ENCODE measurements at places on chromosomes 13 and 19.

DNA sequence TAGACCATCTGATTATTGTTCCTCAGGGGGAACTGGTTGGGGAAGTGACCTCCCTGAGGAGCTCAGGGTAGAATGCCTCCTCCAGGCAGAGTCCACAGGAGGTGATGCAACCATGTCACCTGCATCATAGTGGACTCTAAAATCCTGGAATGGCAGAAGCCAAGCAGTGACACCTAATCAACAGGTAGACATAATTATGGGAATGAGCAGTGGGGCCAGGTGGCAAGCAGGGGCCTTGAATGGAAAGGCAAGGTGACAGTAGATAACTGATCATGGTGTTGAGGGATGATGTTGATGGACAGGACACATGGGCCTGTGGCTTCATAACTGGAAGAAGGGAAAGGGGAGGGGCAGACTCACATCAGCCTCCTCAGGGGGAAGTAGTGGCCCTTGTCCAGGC is 27.3 kb upstream of the IRS2 start:
- no peak for DNase-seq

GRCh38 chr19:40686882-40687524 is 3.4 kb downstream of the NUMBL start:
- no peak for DNase-seq

GRCh38 chr13:112185466-112185865 is 118.5 kb downstream of the SOX1 start:
- DNase-seq, result no peak

DNA sequence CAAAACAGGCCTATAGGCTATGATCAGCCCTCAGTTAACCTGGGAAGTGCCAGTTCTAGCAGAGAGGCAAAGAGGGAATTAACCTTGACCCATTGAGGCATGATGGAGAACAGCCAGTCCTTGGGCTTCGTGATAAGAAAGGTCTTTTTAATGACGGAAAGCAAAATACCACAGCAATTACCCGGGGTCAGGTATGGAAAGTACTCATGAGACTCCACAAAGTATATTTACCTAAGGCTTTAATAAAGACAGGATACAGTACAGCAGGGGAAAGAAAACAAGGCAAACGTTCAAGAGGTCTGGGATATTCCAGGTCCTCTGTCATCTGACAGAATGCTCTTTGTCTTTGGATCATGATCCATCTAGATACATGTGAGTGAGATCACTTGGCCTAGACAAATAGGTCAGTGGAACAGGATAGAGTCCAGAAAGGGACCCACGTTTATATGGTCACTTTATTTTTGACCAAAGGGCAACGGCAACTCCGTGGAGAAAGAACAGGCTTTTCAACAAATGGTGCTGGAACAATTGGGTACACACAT is 52.2 kb downstream of the WDFY2 start:
- no peak for DNase-seq

DNA sequence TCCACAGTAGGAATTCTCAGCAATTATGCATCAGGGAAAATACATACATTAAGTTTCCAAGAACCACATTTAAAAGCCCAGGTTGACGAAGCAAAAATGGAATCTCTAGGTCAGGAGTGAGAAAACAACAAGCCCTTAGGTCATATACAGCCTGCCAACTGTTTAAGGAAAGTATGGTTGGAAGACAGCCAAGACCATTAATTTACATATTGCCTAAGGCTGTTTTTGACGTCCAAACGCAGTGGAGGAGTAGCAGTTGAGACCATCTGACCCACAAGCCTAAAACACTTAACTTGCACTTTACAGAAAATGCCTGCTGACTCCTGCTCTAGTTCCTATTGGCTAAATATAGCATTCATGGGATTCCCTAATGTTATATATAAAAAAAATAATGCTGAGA is 299.0 kb downstream of the ITGBL1 start:
- no peak for DNase-seq

GRCh38 chr13:97298816-97299215 is 76.7 kb downstream of the MBNL2 start:
- no peak for DNase-seq

DNA sequence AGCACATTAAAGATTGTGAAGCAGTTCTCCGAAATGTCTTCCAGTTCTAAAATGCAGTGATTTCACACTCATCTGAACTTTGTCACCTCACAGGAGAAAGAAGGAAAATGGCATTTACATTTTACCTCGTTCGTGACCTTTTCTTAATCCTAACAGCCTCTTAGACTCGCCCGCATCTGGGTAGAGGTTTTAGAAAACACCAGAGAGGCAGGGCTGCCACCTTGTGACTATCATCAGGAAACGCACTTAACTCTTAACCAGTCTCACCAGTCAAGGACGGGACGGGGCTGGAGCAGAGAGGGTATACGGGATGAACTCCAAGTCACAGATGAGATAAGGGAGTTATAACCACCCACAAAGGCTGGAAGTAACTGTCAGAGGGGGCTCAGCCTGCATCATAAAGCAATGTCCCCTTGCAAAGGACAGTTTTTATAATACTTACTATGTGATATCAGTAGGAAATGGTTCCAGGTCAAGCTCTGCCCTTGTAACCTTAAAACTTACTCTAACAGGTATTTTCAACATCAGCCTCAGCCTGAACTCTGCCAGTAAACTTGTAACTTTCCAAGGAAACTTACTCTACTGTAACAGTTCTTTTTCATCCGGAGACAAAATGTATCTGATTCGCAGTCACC is 8.6 kb upstream of the CEACAM6 start:
- peak; percentile 54 for DNase-seq

GRCh38 chr19:5680437-5681368 is at the start of the genes HSD11B1L and MICOS13:
HSD11B1L (plus strand) TSS chr19:5681027; CDS start chr19:5684833, 3,806 bp downstream.
MICOS13 (minus strand) TSS chr19:5680516; CDS start chr19:5680486, 30 bp downstream.
- peak; percentile 100 for DNase-seq

DNA sequence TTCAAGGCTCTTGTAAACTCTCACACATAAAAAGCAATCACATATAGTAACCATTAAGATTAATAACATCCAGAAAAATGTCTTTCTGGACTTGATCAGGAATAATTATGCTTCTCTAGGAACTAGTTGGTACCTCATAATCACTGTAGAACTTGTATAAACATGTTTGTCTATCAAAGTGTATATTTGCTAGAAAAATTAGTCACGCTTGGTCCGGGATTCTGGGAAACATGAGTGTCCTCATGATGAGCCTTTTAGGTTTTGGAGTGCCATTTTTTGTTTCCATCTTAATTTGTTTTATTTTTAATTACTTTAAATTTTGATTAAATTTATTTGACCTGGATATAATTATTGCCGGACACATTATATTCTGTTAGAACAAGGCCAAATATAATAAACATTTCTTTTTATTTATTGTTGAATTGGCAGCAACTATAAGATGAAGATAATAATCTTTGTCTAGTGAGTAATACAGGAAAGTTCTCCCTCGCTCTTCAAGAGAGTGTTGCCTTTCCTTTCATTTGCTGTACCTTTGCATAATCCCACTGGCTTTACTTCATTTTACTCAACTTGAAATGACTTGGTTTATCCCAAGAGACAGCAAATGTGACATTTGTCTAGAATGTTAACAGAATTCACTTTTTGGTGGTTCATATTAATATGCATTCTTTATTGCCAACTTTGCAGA is 207.0 kb downstream of the NALCN start:
- DNase-seq, result no peak

GRCh38 chr19:2096034-2096479 is at the start of gene MOB3A:
MOB3A (minus strand) TSS chr19:2096326; CDS start chr19:2078560, 17,766 bp downstream.
- DNase-seq, result peak; percentile 98

- DNase-seq, result no peak
These were observed 158.4 kb downstream of the RNF17 start for GRCh38 chr13:24922387-24922744.

- no peak for DNase-seq
These were observed 20.5 kb upstream of the F7 start for GRCh38 chr13:113084943-113085540.

- DNase-seq, result no peak
These were observed 112.7 kb upstream of the UBL3 start for GRCh38 chr13:29963089-29963488.

DNA sequence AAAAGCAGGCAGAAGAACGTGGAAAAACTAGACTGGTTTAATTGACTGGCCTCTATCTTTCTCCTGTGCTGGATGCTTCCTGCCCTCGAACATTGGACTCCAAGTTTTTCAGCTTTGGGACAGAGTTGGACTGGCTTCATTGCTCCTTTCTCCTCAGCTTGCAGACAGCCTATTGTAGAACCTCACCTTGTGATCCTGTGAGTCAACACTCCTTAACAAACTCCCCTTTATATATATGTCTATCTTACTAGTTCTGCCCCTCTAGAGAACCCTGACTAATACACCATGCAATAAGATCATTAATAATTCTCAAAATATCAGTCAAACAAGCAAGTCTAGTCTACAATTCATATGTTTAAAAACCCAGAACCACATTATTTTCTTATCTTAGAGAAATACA is 662.4 kb downstream of the TBC1D4 start:
- DNase-seq, result no peak

DNA sequence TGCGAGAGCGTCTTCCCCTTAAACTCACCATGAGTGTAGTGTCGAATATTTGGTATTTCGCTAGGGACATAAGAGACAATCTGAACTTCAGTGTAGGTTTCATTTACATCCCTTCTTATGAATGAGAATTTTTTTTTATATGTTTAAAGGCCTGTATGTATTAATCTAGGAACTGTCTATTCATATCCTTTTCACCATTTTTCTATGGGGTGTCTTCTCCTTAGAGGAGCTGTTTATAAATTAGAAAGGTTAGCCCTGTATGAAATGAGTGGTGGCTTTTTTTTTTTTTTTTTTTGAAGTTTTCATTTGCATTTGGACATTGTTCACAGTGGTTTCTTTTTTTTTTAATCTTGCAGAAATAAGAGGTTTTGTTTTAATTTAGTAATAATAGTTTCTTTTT is 7.6 kb downstream of the ZNF146 start:
- DNase-seq, result no peak

DNA sequence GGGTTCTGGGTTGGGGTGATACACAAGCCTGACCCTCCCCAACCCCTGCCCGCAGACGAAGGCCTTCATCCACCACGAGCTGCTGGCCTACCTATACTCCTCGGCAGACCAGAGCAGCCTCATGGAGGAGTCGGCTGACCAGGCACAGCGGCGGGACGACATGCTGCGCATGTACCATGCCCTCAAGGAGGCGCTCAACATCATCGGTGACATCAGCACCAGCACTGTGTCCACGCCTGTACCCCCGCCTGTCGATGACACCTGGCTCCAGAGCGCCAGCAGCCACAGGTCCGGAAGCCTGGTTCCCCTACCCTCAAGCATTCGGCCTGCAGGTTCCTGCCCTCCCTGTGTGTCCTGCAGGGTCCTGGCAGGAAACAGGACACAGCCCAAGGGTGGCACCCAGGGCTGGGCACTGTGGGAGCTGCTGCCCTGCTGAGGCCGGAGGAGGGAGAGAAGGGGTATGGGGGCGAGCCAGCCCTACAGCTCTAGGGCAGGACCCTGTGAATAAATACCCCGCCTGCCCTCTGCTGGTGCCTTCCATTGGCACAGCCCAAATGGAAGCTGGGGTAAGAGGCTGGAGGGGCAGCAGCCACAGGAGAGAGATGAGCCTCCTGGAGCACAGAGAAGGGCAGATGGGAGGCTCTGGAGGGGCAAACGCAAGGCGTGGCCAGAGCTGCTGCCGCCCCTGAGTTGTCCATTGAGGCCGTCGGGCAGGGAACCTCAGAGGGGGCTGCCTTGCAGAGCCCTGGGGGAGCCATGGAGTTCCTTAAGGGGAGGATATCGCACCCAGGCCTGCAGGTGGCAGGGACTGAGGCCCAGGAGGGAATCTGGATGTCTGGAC is 6.8 kb downstream of the TMED1 start:
- DNase-seq, result peak; percentile 28

- no peak for DNase-seq
These were observed 31.5 kb upstream of the LRCH1 start for GRCh38 chr13:46521486-46521885.

- DNase-seq, result no peak
These were observed 11.2 kb upstream of the COMP start for GRCh38 chr19:18802354-18802753.

- no peak for DNase-seq
These were observed 661 bp upstream of the MIR17HG start for GRCh38 chr13:91346850-91347201.

GRCh38 chr13:74066937-74067336 is 67.3 kb downstream of the KLF12 start:
- DNase-seq, result no peak

DNA sequence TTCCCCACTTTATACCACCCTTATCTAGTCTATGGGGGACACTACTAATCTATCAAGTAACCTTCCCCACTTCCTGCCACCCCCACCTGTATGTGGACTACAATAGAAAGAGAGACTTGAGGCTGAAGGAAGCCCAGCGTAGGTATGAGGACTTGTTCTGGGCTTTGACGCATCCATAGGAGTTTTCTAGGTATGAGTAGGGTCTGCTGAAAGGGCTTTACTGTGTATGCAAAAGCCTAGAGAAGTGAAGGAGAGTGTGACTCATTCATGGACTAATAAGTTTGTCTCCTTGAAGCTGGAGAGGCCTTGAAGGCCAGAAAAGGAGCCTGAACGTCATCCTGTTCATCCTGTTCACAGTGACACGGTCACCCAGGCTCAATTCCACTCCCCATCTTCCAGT is 21.8 kb downstream of the TINCR start:
- DNase-seq, result no peak

GRCh38 chr19:16143399-16144215 is at the start of gene HSH2D:
HSH2D (plus strand) TSS chr19:16143685; CDS start chr19:16148751, 5,066 bp downstream.
- peak; percentile 95 for DNase-seq

DNA sequence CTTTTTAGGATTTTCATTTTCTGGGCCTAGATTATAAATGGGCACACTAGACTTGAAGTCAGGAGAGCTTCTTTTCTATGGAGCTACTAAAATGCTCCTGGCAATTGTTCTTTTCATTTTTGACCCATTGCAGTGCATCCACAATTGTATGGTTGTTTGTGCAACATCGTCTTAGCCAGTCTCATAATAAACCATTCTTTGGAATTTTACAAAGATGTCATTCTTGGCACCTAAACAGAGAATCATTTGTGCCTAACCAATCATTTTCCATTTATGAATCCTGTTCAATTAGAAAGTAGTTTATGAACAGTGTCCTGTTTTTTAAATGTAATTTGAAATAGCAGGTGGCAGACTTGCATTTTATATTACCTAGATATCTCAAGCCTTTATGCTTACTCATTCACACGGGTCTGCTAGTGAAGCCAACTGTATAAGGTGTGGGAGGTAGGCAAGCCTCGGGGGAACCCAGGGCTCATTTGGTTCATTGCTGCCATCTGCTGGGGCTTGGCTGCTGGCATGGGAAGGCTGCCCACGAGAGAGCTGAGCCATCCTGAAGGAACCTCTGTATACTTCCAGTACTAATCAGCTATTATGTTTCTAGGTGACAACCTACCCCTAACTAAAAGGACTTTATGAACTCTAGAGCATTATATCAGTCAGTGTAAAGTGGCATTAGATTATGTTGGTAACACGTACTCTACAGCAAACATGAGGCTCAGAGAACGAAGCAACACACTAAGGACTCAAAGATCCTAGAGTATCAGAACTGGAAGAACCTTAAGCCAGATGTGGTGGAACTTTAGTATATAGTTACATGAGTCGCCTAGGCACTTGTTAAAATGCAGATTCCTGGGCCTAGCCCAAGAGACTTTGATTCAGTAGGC is 60.0 kb downstream of the TPT1 start:
- peak; percentile 52 for DNase-seq
